Central memory CD8-positive, alpha-beta T cell (primary cell): ENCODE measurements at places on chromosomes 13 and 19.

- no peak for DNase-seq
Measured at GRCh38 chr13:20178156-20178555, 14.6 kb downstream of the GJB2 start.

DNA sequence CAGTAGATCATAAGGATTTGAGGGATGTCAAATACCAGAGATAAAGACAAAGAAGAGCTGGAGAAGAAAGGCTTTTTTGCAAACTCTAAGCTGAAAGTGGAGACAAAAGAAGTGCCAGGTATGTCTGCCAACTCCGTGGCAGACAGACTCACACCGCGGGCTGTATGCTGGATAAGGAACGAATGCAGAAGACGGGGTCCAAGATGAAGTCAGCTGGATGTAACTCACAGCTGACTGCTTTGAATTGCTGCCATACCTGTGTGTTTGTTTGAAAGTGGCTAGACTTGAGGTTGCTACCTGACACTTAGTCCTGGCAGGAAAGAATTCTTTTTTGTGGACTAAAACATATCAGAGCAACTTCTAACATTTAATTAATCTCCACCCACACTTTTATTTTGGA lies 398.8 kb downstream of the DLEU7 start:
- DNase-seq: no peak

DNA sequence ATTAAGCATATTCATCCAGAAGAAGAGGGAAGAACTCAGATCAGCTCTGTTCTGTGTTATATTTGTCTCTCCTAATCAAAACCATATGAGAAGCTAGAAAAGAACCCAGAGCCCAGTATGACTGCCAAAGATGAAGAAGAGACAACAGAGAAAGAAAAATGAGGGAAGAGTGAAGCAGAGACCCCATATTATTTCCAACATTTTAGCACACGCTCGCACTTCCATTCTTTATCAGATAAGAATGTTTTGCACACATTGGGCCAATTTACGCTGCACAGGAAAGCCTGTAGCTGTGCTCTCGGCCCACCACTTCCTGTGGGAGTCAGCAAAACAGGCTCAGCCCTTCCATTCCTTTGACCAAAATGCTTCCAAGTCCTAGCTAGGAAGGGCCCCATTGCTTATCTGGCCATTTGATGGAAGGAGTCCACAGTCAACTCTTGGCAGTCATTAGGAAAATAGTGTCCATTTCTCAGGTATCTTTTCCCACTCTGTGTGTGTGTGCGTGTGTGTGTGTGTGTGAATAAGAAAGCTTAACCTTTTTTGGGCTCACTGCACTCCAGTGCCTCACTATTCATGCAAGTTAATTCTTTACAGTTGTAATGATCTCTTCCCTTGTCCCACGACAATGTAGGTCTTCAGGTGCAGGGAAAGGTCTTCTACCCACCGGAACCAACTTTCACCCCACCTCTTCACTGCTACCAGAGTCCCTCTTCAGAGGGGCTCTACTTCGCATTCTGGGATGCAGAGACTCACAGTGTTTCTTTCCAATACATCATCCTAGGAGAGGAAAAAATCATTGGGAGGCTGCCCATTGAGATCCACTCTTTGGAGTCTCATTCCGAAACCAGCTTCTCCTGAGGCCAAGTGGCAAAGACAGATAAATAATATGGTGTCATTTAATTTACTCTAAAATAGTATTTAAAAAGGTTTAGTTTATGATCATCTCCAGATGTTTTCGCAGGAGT lies 237.5 kb downstream of the COG6 start:
- no peak for DNase-seq

DNA sequence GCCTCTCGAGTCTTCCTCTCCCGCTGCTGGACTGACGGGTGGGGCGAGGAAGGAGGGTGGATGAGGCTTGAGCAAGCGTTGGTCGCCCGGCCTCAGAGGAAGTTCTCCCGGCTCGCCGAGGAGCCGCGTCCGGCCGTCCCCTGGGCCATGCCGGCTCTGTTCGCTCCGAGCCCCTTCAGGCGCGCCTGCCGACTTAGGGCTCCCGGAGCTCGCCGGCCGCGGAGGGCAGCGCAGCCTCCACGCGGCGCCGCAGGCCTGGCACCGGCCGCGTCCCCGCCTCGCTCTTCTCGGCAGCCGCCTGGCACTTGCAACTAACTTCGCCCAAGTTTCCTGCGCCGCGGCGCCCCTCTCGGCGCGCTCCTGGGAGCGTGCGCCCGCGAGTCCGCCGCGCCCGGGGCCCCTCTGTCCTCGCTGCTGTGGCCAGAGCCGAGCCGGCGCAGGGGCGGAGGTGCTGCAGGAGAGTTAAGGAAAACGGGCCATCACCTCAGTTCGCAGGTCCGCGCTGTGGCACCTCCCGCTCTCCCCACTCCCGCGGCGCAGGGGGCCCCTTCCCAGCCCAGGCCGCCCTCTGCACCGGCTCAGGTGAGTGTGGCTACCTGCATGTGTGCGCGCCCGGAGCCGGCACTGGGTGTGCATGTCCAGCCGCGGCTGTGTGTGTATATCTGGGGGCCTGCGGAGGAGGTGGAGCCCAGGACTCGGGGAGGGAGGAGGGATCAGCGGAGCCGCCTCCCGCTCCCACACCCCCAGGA lies 641 bp upstream of the SOX21 start:
- no peak for DNase-seq

DNA sequence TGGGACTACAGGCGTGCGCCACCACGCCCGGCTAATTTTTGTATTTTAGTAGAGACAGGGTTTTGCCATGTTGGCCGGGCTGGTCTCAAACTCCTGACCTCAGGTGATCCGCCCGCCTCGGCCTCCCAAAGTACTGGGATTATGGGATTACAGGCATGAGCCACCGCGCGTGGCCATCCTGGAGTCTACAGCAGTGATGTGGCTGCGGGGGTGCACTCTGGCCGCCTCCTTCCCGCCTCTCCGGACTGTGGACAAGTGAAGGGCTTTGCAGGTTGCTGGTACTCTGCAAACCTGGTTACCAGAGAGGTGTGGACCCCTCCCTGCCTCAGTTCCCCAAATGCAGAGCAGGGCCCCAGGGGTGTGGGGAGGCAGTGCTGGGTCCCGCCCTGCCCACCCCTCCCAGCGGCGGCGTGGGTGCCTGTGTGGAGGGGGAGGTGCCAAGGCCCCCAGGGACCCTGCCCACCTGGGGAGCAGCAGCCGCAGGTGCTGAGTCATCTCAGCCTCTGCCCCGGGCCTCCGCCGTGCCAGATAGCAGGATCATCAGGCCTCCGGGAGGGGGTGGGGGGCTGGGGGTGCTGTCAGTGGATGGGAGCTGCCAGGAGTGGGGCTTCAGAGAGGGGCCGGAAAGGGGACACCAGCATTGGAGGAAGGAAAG lies 23.1 kb downstream of the ARID3A start:
- no peak for DNase-seq

DNA sequence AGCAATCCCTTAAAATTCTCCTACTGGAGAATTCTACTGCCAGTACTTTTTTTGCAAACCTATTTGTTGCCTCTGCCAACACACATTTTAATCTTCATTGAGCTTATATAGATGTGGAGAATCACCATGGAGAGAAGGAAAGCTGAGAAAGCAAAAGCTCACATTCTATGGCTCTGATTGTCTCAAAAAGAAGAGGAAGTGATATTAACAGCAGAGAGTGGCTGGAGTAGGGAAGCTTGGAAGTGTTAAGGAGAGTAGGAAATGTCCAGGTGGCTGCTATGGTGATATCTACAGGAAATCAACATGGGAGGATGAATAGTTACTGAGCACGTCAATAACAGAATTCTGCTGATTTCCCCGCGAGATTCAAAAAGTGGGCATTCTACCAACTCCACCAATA lies 78.8 kb upstream of the TDRD3 start:
- DNase-seq: no peak

GRCh38 chr19:29805031-29805965 lies 6.5 kb upstream of the CCNE1 start:
- no peak for DNase-seq

DNA sequence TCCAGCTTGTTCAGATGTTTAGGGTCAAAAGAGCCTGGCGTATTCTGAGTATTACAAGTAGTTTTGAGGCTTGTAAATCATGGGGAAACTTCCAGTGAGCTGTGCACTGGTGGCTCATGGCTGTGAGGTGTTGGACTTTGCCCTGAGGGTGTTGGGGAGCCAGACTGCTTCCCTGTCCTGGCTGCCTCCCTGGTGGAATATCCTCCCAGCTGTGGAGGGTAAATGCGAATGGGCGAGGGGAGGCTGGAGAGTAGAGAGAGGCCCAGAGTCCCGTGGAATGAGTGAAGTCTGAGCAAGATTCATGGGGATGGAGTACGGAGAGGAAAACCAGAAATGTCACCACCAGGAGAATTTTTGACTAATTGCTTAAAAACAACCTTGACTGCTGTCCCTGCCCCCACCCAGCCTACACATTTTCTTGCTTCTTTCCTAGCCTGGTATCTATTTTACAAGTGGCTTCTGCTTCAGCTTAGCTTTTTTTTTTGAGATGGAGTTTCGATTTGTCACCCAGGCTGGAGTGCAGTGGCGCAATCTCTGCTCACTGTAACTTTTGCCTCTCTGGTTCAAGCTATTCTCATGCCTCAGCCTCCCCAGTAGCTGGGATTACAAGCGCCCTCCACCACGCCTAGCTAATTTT lies 3.7 kb downstream of the SNRPA start:
- DNase-seq: no peak

DNA sequence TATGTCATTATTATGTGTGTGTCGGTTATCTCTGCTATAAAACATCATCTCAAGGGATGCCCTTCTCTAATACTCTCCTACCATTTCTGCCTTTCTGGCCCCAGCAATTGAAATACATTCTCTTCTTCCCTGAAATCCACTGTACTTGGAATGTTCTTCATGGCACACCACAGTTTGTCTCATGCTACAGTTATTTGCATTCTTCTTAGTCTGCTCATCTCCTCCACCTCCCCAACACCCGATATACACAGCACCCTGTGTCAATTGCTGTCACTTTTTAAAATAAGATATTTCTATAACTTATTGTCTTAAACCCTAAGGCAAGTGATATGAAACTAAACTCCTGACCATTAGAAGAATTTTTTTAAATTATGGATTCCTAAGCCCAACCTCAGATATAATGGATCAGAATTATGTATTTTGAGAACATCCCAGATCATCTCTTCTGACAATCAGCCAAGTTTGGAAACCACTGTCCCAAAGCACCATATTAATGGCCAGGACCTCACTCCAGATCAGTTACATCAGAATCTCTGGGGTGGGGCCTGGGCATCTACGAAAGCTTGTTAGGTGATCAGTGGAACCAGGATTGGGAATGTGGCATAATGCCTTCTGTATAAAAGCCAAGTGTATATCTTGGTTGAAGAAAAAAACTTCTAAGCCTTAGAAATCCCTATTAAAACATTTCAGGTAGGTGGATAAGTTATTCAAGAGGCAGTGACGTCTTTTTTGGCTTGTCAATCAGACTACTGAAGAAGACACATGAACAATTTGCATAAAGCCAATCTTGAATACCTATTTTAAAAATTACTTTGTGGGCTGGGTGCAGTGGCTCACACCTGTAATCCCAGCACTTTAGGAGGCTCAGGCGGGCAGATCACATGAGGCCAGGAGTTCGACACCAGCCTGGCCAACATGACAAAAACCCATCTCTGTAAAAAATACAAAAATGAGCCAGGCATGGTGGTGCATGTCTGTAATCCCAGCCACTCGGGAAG lies 30.0 kb upstream of the KBTBD7 start:
- DNase-seq: no peak

DNA sequence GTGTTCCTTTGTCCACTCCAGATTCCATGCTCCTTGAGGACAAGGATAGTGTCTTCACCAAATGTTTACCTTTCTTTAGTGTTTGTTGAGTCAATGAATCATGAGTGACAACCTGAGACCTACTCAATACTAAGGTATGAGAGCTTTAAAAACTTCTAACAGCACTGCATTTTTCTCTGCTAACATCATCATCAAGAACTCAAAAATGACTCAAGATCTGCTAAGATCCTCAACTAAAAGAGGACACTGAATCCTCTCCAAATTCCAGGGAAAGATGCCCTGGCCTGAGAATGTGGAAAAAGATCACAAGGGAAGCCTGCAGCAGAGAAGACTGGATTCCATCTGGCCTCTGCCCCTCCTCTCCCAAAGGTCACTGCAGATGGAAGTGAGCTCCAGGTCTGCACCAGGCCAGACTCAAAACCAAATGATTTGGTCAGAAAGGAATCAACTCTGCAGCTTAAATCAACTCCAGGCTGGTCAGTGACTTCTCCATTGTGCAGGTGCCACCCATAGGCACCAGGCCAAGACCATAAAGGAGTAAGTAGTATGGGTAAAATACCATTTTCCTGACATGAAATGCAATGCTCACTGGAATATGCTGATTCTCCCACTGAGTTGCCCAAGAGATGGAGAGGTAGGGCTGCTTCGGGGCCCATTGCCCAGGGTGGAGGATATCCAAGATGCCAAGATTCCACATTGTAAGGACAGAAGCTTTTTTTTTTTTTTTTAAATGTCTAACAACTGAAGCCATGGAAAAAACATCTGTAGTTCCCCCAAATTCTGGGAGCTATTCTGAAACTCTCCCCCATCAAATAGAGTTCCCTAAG lies 89.5 kb upstream of the DOCK9 start:
- no peak for DNase-seq

GRCh38 chr13:94622344-94622743 lies 20.7 kb downstream of the GPR180 start:
- DNase-seq: no peak

DNA sequence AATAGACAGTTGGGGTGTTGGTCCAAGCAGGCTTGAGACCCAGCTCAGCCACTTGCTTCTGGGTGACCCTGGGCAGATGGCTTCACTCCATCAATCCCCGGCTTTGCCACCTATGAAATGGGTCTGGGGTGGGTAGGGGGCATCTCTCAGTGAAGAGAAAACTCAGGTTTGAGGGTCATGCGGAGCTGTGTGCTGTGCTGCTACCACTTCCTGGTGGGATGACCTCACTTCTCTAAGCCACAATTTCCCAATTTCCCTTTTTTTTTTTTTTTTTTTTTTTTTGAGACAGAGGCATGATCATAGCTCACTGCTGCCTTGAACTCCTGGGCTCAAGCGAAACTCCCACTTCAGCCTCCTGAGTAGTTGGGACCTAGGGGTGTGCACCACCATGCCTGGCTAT lies 4.6 kb upstream of the PLAUR start:
- no peak for DNase-seq
